ENCODE measurements at places on chromosomes 3 and 15. TPM values are rescaled to one million over a fixed set of nuclear protein-coding genes. Genes with fewer than 3 reads are reported as not detected.

The CHAC1 gene
- 1.6 TPM for total RNA-seq

The SUSD5 gene
- 4.4 TPM for total RNA-seq

The MRPL46 gene
- 26.8 TPM for total RNA-seq

The CCR8 gene
- total RNA-seq: not detected

Data from metanephros (tissue), 2 donors.